Ureter (tissue), 1 donor: ENCODE measurements at places on chromosomes 5 and 9. TPM values are rescaled to one million over a fixed set of nuclear protein-coding genes. Genes with fewer than 3 reads are reported as not detected.

DNA sequence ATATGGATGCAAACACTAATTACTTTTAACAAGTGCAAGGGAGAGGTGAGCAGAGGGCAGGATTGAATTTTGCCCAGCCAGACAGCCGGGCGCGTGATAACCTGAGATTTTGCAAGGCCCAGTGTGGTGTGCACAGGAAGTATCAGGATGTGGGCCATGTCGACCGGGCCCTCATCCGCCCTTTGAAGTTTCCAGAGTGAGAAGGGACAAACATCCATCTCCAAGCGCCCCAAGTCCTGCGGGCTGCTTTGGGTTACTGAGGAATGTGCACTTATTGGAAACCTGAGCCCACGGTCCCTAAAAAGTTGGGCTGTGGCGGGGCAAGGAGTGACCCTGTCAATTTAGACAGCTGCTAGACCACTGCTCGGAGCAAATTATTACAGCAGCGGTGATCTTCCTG, 272.2 kb upstream of the IRX2 start:
- DNase-seq = no peak

DNA sequence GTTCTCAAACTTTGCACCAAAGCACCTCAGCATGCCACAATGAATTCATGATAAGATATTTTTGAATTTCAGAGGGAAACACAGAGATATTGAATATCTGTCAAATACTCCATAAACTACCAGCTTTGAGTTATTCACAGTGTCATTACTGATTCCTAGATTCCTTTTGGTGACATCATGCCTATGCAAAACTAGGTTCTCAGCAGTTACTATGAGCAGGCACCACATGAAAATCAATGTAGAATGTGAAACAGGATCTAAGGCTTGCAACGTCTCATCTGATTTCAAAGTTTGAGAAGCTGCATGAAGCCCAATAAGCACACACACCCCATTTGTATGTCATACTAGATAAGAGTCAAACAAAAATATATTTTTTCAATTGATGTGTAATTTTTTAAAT, 426.5 kb downstream of the NR2F1-AS1 start:
- no peak for DNase-seq

- DNase-seq = peak; percentile 6
These were observed 172.3 kb upstream of the PPP1R26 start for GRCh38 chr9:135307300-135307699.

- DNase-seq = no peak
These were observed 131.3 kb upstream of the ABCA1 start for GRCh38 chr9:105059252-105059651.

IFNK gene
- total RNA-seq = not detected

- no peak for DNase-seq
These were observed 499.0 kb upstream of the SGCD start for GRCh38 chr5:155827949-155828348.

MACIR gene
- 6.2 TPM for total RNA-seq

RNF208 gene
- total RNA-seq = 6.5 TPM

GPR150 gene
- 0.18 TPM for total RNA-seq

DNA sequence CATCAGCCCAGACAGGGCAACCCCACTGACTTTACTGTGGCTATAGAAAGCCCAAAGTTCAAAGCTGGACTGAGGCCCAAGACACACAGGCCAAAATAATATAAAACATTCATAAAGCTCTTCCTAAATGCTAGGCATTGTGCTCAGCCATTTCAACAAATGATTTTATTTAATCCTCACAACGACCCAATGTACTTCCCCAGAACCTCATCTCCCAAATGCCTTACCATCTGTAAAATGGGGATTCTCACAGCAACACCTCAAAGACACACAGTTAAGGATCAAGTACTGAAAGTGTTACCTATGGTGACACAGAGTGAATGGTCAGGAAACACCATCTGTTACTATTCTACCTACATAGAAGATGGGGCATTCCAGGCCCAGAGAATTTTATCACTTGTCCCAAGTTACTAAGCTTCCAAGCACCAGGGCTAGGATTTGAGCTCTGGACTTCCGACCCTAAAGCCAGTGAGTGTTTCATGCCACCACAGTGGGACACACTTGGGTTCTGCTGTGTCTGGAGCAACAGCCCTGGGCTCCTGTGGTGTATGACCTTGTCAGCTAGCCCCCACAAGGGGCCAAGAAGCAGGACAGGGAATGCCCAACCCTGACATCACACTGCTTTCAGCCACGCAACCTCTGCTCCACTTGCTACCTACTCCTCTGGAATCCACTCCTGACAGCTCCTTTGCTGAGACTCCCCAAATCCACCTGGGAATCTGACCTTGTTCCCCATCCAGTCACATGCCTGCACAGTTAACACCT, 15.1 kb downstream of the SHB start:
- no peak for DNase-seq

GRCh38 chr5:149779124-149779465, 49.0 kb downstream of the PPARGC1B start:
- no peak for DNase-seq

GRCh38 chr9:1979741-1980367, 35.3 kb upstream of the SMARCA2 start:
- no peak for DNase-seq

DNA sequence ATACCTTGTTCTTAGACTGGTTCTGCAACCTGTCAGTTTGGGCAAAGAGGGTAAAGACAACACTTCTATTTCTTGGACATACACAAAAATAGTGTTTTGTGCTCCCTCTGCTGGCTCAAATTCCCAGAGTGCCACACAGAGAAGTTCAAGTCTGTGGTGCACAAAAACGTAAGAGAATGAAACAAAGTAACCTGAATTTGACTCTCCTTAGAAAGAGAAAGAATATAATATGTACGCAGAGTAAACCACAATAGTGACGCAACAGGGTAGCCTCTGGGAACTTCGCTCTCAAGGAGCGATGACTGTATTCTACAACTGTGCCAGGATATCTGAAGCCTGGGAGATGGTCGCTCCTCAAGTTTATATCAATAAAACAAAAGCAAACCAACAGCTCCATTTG, 18.5 kb downstream of the DDX31 start:
- DNase-seq = no peak

AOPEP gene
- 115 TPM for total RNA-seq

PAPPA gene
- total RNA-seq = 4.9 TPM

DNA sequence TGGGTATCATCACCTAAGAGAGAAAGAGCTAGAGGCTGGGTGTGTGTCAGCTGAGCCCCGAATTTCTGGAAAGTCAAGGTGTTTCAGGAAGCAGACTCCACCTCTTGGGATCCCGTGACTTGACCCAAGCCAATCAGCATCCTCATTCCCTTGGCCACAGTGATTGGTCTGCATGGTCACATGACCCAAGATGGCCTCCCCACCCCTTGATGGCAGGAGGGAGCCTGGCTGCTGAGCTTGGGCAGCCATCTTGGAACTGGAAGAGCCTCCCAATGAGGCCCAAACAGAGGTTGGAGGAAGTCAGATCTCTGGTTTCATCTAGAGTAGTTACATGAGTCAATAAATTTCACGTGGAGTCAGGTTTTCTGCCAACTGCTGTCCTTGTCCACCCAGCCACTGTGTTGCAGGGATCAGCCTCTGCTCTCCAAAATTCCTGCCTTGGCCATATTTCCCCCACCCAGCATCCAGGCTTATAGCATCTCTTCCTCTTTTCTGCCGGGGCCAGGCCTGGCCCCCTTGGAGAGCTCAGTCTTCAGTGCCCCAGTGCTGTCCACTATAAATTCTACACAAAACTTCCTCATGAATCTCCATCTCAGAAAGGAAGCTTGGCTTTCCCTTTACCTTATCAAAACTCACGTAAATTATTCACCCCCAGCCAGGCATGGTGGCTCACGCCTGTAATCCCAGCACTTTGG, 17.2 kb upstream of the SUSD3 start:
- no peak for DNase-seq

GRCh38 chr5:30572279-30572678, 621.2 kb upstream of the CDH6 start:
- DNase-seq = no peak

DNA sequence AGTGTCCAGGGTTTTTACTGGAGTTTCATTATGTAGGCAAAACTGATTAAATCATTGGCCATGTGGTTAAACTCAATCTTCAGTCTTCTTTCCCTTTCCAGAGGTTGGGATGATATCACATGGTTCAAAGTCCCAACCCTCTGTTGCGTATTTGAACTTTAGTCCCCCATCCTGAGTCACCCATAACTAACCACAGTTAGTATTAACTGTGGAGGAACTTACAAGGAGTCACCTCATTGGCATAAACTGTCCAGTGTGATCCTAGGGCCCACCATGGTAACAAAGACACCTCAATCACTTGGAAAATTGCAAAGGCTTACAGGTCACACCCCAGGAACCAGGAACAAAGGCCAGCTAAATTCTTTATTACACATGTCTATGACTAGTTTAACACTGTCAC, 188.5 kb downstream of the COX7C start:
- DNase-seq = no peak

PCDHGB2 gene
- total RNA-seq = 4.3 TPM

ANKRD33B gene
- total RNA-seq = 3.3 TPM

DNA sequence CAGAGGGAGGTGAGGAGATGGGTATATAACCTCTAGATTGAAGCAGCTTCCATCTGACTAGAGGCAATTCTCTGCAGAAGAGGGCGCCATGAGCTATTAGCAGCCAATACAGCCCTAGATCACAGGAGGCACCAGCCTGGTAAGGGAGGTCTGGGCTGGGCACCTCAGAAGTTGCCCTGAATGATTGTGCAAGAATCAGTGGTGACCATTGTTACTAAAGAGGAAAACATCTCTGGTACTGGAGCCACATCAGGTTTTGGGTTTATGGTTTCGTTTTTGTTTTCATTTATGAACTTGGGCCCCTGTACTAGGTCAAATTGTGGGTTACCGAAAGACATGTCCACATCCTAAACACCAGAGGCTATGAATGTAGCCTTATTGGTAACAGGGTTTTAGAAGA, 342.0 kb downstream of the MLLT3 start:
- DNase-seq = no peak

KCNMB1 gene
- 26.6 TPM for total RNA-seq

DNA sequence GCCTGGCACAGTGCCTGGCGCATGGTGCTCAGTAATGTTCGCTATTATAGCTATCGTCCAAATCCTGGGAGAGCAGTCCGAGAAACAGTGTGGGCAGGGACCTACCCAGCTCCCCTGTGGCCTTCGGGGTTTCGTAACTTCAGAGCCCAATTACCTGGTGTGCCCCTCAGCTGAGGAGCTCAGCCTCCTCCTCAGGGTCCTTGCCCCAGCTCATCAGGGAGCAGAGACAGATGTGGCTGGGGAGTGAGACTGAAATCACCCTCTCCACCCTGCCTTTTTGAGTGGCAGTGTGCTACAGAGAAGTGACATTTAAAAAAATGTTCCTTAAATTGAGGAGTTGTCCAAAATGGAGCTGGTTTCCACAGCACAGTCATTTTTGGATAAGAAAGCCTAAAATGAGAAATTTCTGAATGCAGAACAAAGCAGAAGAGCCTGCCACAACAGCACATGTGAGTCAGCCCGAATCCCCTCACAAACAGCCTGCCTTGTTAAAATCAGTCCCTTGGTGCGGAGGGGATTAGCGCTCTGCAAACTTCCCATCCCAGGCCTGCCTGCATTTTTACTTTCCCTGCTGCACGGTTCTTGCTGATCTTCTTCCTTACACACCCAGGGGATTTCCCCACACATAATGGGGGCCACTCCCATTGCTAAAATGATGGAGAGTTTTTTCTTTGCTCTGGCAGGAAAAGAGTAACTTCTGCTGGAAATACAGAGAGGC, 78.1 kb upstream of the PITX1 start:
- no peak for DNase-seq
